ENCODE measurements at places on chromosomes 1 and 21.

GRCh38 chr1:10061276-10061675, 28.5 kb downstream of the UBE4B start:
- no peak for DNase-seq

DNA sequence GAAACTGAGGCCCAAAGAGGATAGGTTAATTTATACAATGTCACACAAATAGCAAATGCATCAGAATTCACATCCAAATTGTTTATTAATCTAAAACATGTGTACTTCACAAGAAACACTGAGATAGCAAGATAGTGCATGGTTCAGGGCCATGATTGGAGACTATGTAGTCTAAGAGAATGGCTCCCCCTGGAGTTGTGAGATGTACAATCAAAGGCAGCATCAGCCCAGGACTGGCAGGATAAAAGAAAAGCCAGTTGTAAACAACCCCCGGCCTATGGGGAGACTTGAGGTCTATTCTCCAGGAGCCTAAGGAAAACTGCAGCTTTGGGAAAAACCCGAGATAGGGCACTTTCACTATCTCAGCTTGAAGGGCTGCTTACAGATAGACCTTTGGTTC, 511.0 kb downstream of the OMA1 start:
- no peak for DNase-seq

GRCh38 chr1:168304865-168305264, 24.2 kb downstream of the TBX19 start:
- DNase-seq, result no peak

- DNase-seq, result no peak
These were observed 76.3 kb downstream of the NEK7 start for GRCh38 chr1:198232940-198233675.

DNA sequence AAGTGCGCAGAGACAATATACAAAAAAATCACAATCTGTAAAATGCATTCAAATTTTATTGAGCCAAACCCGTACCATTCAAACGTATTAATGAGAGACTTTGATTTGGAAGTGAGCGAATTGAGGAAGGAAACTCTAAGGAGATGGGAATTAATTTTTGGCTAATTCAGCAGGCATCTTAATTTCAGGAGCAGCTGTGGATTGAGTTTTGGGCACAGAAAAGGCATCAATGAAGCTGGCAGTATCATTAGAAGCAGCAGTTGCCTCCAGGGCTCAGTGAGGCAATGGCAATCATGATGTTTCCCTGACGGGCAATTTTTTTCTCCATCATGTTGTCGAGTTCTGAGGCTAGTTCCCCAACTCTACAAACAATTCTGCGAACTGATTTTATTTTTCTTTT, 2041.6 kb downstream of the NCAM2 start:
- DNase-seq, result no peak

GRCh38 chr1:155245163-155245524, 10.1 kb downstream of the ENTREP3 start:
- no peak for DNase-seq

GRCh38 chr1:23152966-23153684, 15.5 kb downstream of the LUZP1 start:
- DNase-seq, result no peak

- no peak for DNase-seq
These were observed 373.3 kb downstream of the TTLL7 start for GRCh38 chr1:83625646-83626045.

DNA sequence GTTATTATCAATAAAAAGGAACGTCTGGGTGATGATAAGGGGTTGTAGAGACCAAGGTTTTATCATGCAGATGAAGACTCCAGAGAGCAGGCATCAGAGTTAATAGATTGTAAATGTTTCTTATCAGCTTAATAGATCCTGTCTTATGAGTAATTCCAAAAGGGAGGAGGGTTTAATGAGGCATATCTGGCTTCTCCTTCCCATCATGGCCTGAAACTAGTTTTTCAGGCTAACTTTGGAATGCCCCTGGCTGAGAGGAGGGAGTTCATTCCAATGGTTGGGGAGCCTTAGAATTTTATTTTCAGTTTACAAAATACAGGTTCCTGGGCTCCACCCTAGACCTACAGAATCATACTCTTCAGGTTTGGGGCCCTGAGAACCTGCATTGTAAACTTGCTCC, 13.5 kb downstream of the PLA2G2D start:
- no peak for DNase-seq

GRCh38 chr1:58994664-58995063, 210.8 kb upstream of the JUN start:
- DNase-seq, result no peak

DNA sequence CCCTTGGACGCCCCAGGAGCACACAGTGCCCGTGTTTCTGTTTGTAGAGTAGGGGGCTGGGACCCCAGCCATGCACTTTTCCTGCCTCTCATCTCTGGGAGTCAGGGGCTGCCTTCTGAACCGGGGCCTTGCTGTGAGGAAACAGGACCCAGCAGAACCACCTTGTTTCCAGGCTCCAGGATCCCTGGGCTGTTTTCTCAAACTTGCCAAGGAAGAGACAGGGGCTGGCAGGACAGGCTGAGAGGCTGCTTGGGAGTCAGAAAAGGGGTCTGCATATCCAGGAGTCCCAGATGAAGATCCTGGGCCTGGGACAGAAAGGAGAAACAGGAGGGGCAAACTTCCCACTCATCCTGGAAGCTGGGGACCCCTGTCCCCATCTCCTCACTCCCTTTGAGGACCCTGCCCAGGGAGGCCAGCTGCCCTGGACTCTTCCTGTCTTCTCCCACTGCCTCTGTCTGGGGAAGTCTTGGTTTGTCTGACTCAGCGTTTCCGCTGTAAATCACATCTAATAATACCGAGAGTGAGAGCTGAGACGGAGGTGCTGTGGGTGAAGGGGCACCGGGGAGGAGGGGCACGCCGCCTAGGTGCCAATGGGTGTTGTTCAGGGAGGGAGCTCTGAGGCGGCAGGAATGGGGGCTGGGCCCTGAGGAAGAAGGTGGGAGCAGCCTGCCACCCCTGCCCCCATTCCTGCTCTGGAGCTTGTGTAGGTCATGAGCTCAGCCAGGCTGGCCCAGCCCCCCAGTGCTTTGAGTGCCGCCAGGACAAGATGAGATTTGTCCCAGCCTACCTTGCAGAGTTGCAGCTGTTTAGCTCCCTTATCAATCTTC, 16.7 kb downstream of the POU3F1 start:
- no peak for DNase-seq

GRCh38 chr1:231062500-231063270, 22.6 kb upstream of the FAM89A start:
- no peak for DNase-seq

DNA sequence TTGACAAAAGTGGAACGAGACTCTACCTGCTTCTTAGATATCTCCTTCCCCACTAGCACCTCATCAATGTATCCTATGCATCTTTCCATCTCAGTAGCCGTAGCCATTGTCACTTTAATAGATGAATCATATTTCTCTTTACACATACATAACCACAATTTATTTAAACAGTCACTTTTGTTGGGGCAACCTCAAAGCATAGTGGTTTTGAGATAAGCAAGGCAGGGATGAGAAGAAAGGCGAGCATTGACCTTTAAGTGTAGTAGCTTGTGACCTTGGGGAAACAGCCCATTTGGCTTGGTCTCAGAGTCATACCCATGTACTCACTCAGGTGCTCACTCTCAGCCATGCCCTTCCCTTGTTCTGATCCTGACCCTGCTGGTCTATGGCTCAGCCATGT, 260.1 kb downstream of the C1orf94 start:
- DNase-seq, result no peak

DNA sequence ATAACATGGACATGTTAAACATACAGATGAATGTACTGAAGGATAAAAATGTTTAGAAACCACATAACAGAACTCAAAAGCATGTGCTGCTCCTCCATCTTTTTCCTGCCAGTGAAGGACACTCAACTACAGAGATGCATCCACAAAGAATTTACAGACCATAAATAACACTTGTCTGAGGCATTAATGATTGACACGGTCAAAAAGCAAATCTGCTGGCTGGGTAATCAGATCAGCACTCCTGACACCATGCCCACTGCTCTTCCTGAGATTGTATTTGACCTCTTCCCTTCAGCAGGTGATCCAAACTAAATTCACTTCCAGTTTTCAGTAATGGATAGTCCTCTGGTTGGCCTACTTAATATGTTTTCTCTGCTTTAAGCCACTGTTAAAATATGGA, 6.6 kb downstream of the CREG1 start:
- DNase-seq, result no peak

DNA sequence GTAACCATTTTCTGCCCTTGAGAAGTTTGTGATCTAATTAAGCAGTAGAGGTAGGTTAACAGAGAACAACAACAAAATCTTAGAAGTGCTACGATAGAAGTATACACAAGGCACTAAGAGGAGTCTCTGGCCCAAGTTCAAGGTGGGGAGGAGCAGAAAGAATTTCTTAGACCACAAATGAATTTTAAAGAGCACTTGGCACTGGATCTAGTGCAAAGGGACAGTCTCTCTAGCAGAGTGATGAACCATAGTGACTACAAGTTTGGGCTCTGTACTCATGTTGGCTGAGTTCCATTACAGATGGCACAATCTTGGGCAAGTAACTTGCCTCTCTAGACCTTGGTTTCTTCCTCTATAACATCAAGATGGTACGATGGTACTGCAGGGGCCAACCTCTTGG, 33.3 kb upstream of the PIGC start:
- DNase-seq, result no peak

DNA sequence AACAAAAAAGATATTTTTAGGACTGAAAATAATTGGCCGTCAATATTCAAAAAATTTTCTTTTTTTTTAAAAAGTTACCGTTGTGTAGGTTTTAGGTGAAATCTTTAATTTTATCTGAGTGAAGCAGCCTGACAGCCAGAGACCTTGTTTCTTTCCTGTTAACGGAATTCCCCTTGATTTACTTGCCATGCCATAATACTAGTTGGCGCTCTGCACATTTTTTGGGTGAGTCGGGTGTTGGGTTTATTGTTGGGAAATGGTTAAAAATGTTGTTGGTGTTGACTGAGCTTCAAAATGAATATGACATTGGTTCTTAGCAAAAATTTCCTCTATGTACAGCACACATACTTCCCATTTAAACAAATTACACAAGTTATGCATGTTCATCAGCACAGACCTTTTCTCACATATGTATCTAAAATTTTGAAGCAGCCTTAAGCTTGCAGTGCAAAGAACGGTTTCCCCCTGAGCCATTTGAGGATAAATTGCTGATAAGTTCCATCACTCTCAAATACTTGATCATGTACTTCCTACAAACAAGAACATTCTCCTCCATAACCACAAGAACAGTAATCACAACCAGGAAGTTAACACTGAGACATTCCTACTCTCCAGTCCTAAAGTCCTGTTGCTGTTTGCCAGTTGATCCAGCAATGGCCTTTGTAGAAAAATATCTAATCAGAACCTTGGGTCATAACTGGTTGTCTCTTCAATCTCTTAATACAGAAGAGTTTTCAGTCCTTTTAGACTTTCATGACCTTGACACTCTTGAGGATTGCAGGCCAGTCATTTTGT, 34.2 kb downstream of the CAMTA1 start:
- no peak for DNase-seq

DNA sequence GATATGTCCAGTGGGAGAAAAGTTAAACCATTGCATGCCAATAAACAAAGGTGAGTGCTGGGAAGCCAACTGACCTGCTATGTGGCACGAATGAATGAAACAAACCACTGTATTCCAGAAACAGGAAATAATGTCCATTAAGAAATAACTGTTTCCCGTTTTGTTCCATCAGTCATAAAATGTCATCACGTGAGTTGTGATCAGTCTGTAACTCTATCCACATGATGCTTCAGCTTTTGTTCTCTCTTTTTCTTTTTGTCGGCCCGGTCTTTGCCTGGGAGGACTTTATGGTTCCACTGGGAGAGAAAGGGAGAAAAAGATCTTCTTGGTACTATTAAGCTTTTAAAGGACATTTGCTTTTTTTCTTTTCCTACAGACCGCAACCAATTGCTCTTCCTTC, 179.9 kb downstream of the TGFB2 start:
- DNase-seq, result no peak

DNA sequence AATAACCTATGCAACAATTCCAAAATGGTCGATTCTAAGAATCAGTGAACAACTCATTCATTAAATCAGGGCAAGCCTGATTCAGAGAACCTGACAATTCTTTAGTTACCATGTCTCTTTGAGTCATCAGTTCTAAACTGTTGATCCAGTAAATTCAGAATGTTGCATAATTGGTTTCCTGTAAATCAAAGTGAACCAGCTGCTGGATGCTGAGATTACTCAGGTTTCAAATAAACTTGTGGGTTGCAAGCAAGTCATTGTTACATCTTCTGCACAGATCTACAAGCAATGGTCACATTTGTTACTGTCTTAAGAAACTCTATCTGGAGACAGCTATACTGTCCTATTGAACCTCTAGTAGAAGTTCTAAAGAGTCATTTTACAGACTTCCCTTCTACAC, 16.5 kb downstream of the PLA2G2D start:
- no peak for DNase-seq

GRCh38 chr1:29033829-29034466, 89.8 kb downstream of the TMEM200B start:
- DNase-seq, result peak; percentile 31

GRCh38 chr1:237789619-237790018, 101.1 kb downstream of the ZP4 start:
- peak; percentile 9 for DNase-seq

GRCh38 chr1:96425382-96426129, 296.0 kb upstream of the PTBP2 start:
- DNase-seq, result no peak

DNA sequence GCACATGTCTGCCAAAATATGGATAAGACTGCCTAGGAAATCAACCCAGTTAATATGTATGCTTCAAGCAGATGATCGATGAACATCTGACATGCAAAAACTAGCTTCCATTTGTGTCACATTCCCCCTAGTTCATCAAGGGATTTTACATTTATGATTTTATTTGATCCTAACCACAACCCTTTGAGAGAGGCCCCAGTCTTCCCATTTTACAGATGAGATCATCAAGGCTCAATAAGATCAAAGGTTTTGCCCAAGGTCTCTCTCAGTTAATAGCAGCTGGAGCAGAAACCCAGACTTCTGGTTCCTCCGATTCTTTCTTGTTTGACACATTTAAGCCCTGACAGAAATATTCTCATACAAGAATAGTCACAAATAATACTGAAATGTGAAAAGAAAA, 107.7 kb upstream of the PPP2R5A start:
- DNase-seq, result no peak

GRCh38 chr1:206040328-206040727, 12.6 kb upstream of the RHEX start:
- DNase-seq, result no peak

GRCh38 chr1:18557621-18558465, 72.8 kb upstream of the PAX7 start:
- peak; percentile 36 for DNase-seq

All from NCI-H526 (cell line).